ENCODE measurements at places on chromosomes 6 and 20. TPM values are rescaled to one million over a fixed set of nuclear protein-coding genes. Genes with fewer than 3 reads are reported as not detected.
A peak's percentile ranks its signal among the peaks of the same experiment; 100 is the strongest.

DNA sequence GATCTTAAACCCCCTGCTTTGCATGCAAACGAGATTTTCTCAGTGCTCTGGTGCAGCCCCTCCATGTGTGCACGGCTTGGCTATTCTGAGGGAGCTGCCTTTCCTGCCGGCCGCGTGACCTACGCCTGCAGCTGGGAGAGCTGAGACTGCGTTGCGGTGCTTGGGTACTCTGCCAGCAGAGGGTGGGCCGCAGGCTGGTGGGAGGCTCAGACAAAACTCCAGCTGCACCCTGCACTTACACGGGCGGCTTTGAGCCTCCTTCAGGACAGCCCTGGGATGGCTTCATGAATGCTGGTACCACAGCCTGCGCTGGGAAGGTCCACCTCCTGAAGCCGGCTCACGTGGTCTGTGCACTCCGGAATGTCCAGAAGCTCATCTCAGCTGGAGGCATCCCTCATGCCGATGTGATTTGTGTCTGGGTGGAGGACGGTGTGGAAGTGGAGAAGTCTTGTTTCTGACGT lies 223.7 kb downstream of the DLL1 start:
- no peak for DNase-seq

The HLA-DMA gene
- 19.4 TPM for total RNA-seq

The DLK2 gene
- 0.89 TPM for total RNA-seq

- no peak for DNase-seq
Measured at GRCh38 chr6:37727996-37728395, 30.3 kb upstream of the MDGA1 start.

The MYO6 gene
- 45.3 TPM for total RNA-seq

- no peak for DNase-seq
Measured at GRCh38 chr6:163369141-163369540, 45.4 kb upstream of the QKI start.

GRCh38 chr20:50029697-50030461 lies 47.1 kb downstream of the SNAI1 start:
- peak; percentile 50 for DNase-seq

DNA sequence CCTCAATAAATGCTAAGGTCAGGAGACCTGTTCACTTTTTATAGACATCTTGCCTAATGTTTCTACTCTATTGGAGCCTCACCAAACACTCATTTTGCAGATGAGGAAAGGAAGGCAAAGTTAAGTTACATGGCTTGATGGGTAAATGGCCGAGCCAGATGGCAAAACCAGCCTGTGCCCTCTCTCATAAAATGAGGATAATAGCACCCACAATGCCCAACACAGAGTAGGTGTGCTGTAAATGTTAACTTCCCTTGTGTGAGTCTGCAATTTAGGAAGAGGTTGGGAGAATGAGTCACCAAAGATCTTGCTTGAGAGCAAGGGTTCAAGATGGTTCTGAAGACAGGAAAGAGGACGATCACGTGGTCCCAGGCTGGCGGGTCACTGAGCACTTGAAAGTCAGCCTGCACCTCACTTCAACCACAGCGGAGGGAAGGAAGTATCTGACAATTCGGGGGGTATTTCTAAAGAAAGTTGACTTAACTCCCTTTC lies 3.3 kb downstream of the KCNK5 start:
- DNase-seq = peak; percentile 50

DNA sequence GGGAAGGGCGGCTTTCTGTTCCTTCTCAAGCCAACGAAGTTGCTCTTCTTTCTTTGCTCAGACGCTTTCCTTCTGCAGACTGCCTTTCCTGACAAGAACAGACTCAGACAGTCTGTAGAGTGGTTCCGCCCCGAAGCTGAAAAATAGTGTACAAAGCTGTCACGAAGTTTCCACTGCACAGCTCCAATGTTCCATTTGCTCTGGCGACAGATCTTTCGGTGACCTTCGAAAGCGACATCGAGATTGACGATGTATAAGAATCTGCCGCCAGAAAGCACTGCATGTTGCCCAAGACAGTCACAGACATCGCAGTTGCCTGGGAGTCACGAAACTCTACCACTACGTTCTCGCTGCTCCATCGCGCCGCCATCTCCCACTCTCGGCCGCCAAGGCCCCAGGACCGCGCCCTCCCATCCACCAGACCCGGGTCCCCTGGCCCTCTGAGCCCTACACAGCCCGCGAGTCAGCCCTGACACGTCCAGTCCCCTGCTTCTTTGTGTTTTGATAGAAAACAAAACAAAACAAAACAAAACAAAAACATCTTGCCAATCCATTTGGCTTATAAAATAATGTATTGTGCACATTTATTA lies 42.1 kb upstream of the ZNF184 start:
- DNase-seq = no peak

DNA sequence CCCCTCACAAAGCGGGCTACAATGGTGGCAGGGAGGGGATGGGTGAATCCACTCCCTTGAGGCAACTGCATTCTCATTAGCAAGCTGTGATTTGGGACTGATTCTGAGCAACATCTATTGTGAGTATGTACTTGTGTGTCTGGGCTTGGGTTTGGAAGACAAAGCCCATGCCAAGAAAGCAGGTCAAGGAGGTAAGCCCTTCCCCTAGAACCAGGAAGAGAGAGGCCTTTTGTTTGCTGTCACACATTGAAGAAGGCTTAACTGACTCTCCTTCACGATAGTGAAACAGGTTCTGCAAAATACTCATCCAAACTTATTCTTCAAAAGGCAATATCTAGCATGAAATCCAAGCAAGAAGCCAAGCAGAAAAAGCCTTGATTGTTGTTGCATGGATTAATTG lies 403.1 kb upstream of the ID4 start:
- peak; percentile 3 for DNase-seq

DNA sequence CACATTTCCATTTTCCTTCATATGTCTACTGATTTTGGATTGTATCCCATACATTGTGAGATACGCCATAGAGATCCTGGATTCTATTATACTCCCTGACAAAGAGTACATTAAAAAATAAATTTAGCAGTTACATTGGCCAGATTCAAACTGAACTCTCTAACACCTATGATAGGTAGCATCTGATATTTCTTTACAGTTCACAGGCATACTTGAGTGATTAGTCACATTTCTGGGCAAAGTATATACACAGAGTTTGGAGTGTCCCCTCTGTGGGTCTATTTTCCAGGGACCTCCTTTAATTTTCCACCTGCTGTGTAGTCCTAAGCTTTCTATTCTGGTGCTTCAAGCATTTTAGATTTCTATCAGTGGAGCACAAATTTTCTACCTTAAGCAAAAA lies 96.4 kb downstream of the TBC1D32 start:
- DNase-seq = no peak

DNA sequence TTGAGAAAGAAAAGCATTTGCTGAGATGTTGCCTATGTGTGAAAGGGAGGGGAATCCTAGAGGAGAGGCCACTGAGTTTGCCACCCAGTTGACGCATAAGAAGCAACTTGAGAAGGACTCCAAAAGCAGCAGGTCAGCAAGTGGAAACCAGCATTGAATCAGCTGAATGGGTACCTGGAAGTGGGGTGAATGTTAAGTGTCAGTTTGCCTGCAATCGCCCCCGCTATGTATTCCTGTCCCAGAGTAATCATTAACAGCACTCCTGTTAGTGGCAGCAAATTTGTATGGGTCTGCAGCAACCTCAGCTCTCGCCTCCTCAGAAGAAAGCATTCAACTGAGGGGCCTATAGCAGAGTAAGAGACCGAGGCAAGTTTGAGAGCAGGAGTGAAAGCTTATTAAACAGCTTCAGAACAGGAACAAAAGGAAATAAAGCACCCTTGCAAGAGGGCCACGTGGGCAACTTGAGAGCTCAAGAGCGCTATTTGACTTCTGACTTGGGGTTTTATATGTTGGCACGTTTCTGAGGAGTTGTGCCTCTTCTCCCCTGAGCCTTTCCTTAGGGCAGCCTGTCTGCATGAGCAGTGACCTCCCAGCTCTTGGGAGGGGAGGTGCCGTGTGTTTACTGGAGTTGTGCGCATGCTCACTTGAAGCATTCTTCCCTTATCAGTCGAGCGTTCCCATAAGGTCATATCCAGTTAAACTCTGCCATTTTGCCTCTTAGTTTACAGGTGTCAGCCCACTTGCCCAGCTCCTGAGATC lies 122.6 kb upstream of the PHACTR1 start:
- DNase-seq = peak; percentile 3

DNA sequence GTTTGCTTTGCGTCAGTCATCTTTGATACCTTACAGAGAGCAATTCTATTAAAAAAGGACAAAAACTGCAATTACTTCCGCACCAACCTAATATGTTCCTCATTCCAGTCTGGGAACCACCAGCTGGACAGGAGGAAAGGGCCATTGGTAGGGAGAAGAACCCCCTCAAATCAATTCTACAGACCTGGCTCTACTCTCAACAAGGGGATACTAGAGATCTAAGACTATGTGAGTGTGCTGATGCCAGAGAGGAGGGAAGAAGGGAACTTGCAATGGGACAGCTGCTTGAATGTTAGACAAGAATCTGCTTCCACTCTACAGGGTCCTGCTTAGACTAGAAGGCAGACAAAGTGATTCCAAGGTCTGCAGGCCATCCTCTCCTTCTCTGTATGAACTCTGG lies 13.3 kb downstream of the MRPS18A start:
- DNase-seq = no peak

- DNase-seq = no peak
Measured at GRCh38 chr20:58634059-58634458, 17.0 kb upstream of the STX16 start.

DNA sequence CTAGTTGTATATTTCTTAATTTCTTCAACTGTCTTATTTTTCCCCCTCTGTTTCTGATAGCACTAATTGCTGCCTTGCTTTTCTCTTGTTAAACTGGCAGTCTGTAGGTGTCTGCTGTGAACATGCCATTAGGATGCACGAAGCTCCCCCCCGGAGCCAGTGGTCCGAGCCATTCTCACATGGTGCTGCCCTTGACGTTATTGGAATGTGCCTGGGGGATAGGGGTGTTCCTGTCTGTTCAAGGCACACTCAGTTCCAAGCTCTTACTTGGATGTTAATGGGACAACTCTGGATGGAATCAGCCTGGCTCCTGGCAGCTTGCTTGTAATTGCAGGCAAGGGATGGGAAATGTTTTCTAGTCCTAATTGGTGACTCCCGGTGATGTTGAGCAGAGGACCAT lies 68.4 kb downstream of the RREB1 start:
- DNase-seq = no peak

The GJA10 gene
- total RNA-seq = not detected

GRCh38 chr6:3366596-3367413 lies 90.0 kb downstream of the SLC22A23 start:
- no peak for DNase-seq

DNA sequence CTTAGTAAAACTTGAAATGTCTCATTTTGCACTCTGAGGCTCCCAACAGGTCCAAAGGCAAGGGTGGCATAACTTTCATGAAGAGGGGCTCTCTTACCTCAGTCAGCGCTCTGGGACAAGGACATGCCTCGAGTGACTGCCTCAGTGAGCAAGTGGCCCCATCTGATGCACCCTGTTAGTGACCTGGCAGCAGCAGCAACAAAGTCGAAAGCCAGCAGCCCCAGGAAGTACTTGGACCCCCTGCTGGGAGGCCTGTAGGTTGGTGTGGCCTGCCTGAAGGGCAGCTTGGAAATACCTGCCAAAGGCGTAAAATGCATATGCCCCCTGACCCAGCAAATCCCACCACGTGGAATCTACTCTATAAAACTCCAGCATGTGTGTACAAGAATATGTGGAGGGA lies 13.2 kb downstream of the MAP1LC3A start:
- DNase-seq = no peak

The TFAP2A gene
- total RNA-seq = 0.78 TPM

- DNase-seq = peak; percentile 60
Measured at GRCh38 chr20:33299111-33299603, 16.1 kb downstream of the BPIFB1 start.

The THBD gene
- 70.5 TPM for total RNA-seq

DNA sequence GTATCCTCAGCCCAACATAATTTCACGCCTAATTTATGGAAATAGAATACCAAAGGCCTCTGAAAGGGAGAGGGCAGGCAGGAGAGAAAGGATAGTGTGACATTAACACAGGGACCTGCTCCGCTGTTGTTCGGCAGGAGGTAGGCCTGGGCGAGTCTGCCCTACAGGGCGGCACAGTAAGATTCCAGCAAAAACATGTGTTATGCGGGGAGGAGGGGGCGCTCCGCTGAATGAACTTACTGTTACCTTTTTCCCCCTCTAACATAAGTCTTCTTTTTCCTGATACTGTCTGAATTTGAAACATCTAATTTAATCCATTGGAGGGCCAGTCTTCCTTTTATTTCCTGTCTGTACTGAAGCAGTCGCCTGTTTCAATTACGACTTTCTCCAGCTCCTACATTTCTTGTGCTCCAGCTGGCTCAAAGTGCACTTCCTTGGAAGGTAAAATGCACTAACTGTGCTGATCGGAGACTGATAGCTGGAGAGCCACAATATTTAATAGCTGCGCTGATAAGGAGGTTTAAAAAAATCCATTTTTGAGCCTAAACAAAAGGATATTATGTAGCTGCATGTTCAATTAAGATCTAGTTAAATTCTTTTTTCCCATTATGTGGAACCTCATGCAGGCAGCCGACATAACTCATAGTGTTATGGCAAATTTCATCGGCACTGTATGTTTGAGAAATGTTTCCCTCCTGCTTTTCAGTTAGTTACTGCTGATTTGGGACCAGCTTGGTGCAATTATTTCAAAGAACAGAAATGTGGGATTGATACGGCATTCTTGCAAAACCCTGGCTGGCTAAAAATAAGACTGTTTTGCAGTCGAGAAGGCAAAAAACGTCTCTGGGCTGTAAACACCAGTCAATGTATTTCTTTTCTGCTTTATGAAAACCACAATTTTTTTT lies 193.0 kb downstream of the FOXC1 start:
- DNase-seq = no peak

GRCh38 chr20:38067717-38068365 lies 34.3 kb downstream of the RPRD1B start:
- DNase-seq = no peak

The ADGRF1 gene
- total RNA-seq = 21.8 TPM

DNA sequence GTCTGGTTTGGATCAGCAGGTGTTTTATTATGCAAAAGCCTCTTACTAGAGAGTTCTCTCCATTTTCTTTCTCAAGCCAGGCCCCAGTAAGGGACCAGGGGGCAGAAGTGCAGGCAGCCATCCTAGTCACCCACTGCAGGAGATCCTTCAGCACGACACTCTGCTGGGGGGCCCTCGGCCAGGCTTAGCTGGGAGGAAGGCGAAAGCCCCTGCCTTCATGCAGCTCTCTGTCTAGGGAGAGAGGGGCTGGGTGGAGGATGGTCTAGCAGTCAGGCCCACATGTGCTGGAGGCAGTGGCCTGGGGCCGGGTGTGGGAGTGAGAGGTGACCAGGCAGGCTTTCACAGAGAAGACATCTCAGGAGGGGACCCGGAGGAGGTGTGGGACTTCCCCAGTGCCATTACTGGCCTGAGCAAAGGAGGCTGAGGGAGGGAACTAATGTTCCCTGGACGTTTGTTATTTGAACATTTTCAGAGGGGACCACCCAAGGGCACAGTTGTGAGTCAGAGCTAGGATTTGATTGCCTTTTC lies 33.5 kb upstream of the VSTM2L start:
- no peak for DNase-seq
